Stimulated activated CD4-positive, alpha-beta T cell treated with anti-CD3 and anti-CD28 coated beads, TNF-alpha, amount 100 ng/mL, for 1 hour (primary cell): ENCODE measurements at places on chromosomes 12 and 14.

GRCh38 chr12:68639396-68639767 lies 28.7 kb downstream of the RAP1B start:
- no peak for DNase-seq

DNA sequence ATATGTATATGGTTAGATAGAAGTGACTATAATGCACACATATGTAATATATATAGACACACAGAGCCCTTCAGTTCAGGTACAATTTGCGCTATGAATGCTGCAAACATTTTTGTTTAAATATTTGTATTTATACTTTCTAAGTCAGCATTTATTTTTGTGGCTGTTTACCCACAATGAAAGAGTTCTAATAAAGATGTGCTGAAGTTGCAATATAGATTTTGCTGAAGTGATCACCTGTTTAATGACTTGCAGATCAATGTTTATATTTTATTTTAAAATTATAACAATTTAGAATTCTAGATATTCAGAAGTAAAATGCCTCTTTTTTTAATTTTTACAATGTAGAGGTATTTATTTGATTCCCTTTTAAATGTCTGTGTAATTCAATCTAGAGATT lies 3.5 kb downstream of the FOXG1 start:
- DNase-seq = no peak

DNA sequence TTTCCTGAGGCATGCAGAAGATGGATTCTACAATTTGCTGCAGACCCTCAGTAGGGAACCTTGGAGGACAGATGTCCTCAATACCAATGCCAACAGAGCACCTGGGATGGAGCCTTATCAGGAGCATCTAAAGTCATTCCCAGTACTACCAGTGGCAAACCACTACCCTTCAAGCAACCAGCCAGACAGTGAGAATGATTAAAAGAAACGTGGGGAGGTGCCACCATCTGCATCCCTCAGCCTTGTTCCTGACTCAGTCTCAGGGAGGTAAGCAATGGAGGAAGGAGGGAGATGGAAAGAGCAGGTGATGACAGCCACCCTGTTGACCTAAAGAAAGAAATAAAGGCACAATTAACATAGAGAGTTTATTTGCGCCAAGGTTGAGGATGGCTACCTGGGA lies 175.2 kb upstream of the GRIN2B start:
- no peak for DNase-seq

GRCh38 chr12:42588524-42589464 lies 752 bp downstream of the PRICKLE1 start:
- DNase-seq = no peak

GRCh38 chr14:61467296-61467695 lies 145.9 kb downstream of the PRKCH start:
- DNase-seq = no peak

GRCh38 chr14:34433957-34434356 lies 28.1 kb downstream of the SPTSSA start:
- no peak for DNase-seq

DNA sequence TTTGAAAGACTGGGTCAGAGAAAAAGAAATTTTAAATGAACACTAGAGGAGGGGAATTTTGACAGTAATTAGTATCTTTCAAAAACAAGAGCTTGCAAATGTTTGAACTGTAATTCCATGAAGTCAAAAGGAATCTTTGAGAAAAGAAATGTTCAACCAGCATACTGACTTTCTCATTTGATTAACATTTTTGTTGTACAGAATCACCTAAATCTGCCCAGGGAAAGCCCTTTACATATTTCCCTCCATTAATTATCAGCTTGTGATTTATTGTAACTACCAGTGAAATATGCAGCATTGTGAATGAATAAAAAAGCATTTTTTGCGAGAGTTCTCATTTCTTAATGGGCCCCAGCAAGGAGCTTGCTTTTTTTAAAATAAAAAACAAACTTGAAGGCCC lies 61.2 kb upstream of the CCDC91 start:
- no peak for DNase-seq

DNA sequence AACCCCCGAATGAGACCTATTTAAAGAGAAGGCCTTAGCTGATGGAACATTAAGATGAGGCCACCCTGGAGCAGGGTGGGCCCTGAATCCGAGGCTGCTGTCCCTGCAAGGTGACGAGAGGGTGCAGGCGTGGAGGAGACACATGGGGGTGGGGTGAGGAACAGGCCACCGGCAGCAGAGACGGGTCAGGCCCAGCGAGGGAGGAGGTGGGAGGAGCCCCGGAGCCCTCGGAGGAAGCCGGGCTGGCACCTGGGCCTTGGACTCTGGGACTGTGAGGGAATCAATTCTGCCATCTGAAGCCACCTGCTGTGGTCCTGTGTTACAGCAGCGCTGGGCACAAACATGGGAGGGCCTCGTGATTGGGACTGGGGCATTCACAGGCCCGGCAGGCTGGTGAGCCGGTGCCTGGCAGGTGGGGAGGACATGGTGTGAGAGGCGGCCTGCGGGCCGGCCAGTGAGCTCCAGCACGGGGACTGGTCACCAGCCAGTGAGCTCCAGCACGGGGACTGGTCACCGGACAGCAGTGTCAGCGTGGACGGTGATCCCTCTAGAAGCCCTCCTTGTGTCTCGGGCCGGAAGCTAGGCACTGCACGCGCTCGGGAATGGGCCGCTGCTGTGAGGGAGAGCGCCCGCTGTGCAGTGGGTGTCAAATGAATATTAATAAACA lies 46.7 kb downstream of the NOC4L start:
- DNase-seq = no peak

GRCh38 chr12:96811083-96811482 lies 96.0 kb upstream of the NEDD1 start:
- no peak for DNase-seq

- DNase-seq = no peak
Observed at GRCh38 chr12:2013086-2013485, 8.8 kb upstream of the DCP1B start.

- no peak for DNase-seq
Observed at GRCh38 chr12:92259696-92260251, 114.1 kb upstream of the BTG1 start.

DNA sequence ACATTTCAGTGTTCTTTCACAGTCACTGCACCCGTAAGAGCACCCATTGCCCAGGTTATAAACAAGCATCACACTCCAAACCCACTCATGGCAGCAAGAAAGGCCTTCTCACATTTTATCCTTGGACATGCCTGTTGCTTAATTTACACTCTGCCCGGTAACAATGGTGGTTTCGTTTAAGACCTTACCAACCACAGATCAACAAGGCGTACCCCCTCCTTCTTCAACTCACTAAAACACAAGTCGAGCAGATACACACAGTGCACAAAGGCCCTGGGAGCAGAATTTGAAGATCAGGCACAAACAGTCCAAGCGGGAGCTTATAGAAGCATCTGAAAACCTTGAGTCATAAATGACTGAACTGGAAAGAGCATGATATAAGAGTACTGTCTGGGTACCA lies 98.1 kb downstream of the GALC start:
- DNase-seq = no peak

DNA sequence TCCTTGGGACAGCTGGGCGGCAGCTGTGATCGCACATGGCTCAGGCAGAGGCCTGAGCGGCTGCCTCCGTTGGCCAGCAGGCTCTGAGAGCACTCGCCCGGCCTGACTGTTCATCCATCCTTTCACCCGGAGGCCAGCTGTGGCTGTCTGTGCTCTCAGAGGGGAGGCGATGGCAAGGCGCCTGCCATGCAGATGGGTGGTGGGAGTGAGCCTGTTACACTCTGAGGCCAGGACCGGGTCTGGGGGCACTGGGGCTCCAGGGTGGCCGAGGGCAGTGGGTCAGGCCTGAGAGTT lies 292.3 kb downstream of the TMEM121 start:
- no peak for DNase-seq

DNA sequence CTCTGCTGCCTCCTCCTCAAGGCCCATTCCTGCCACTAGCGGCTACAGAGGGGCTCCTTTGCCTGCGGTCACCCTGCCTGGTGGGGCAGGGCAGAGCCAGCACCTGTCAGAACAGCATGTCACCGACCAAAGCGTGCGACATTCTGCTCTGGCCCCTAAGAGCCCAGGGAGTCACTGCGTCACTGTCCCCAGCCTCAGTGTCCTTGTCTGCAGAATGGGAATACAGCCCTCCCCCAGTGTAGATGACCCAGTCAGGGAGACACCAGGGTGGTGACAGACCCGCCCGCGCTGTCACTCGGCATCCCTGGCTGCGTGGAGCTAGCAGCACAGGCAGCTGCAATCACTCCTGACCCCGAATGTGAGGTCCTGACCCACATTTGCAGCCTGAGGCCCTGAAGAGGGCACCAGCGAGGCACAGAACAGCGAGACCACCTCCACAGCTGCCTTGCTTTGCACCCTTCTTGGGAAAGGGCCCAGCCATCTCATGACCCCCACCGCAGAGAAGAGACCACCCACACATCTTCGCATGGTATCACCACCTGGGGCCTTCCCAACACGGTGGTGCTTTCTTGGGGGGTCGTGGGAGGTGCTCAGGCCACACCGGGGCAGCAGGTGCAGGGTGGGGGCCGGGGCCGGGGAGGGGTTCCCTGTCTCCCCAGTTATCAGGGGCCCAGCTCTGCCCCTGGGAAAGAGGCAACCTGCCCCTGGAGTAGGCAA lies 2.5 kb downstream of the AHNAK2 start:
- no peak for DNase-seq

GRCh38 chr14:92638904-92639303 lies 109.5 kb downstream of the LGMN start:
- DNase-seq = no peak
